ENCODE measurements at places on chromosomes 13 and 19.

DNA sequence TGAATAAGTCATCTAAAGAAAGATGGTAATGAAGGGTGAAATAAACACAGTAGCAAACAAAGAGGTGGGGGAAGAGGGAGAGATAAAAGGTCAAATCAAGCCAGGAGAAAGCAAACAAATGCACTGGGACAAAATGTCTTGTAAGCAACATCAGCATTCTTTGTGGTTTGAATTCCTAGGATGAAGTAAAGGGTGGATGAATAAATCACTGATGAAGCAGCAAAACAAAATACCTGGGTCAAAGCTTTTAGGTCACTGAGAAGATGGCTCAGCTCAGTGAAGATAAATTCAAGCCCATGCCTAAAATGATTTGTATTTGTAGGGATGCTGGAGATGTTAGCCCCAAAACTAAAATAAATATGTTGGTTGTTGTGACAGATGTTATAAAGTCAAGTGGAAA, 86.5 kb upstream of the FBXL3 start:
- peak; percentile 32 for DNase-seq

- no peak for DNase-seq
Measured at GRCh38 chr19:41575998-41576397, at the start of gene CEACAM21. Gene CEACAM21, plus strand, starts transcription at chr19:41576166. Its CDS starts 109 bp downstream, at chr19:41576275.

DNA sequence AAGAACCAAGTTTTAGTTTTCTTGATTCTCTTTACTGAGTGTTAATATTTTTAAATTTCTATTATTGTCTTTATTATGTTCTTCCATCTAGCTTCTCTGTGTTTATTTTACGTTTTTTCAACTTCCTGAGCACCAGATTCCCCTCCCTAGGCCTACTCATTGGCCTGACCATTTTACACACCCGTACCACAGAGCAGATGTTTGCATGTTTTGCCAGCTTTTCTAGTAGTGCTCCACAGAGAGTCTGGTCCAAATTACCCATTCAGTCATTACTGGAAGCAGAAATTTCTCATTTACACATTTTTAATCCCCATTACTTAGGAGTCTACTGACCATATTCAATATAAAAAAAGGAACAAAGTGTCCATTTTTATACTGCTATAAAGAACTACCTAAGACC, 66.9 kb downstream of the ING1 start:
- DNase-seq: no peak

GRCh38 chr19:4500841-4501591, 17.3 kb downstream of the PLIN4 start:
- no peak for DNase-seq

DNA sequence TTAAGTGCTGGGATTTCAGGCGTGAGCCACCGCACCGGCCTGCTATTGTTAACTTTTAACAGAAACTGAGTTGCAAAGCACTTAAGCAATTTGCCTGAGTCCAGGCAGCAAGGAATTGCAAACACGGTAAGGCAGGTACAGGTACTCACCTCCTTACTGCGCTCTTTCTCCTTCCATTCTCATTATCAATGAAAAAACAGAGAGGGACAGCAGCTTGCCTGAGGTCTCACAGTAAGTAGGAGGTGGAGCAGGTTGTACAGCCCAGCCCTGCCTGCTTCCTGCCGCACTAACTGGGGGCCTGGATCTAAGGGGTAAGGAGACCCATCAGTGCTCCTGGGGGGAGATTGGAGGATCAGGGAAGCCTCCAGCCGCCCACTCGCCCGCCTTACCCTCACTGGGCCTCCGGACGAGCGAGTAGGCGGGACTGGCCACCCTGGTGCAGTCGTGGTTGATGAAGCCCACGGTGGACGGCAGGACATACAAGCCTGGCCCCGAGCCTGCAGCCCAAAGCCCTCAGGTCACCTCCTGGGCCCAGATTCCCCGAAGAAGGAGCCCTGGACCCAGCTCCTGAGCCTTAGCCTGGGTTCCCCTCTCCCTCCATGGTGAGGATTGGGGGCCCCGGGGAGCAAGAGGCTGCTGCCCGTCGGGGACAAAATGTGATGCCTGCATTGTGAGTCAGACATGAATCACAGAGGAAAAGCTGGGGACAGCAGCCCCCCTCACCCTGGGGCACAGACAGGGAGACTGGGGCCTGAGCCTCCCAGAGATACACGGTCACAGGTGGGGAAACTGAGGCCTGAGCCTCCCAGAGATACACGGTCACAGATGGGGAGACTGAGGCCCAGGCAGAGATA, 11.4 kb upstream of the SHC2 start:
- no peak for DNase-seq
